ENCODE measurements at places on chromosomes 6 and 20. TPM values are rescaled to one million over a fixed set of nuclear protein-coding genes. Genes with fewer than 3 reads are reported as not detected.

NTSR1 gene
- total RNA-seq = not detected

CLPSL1 gene
- not detected for total RNA-seq

DNA sequence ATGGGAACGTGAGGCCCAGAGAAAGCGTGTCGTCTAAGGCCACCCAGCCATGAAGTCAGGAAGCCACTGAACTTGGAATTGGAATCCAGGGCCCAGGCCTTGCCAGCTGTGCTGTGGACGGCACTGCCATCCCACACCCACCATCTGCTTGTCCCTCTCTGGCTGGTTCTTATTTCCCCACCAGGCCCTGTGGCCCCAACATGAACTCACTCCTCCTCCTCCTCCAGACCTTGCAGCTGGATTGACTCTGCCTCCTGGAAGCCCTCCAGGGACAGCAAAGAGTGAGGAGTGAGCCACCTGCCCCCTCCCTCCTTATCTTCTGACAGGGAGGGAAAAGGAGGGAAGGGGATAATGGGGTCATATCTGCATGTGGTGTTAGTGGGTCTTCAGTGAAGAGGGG is 16.0 kb upstream of the IP6K3 start:
- H3K27me3 ChIP-seq = peaks cover 47% of the 10 kb centered on the region
- H3K4me3 ChIP-seq = no peak overlapping the region
- H3K27ac ChIP-seq = no peak overlapping the region
- H3K36me3 ChIP-seq = peaks cover 5% of the 10 kb centered on the region
- peaks cover 13% of the 10 kb centered on the region for H3K4me1 ChIP-seq
- DNase-seq = no peak

DNA sequence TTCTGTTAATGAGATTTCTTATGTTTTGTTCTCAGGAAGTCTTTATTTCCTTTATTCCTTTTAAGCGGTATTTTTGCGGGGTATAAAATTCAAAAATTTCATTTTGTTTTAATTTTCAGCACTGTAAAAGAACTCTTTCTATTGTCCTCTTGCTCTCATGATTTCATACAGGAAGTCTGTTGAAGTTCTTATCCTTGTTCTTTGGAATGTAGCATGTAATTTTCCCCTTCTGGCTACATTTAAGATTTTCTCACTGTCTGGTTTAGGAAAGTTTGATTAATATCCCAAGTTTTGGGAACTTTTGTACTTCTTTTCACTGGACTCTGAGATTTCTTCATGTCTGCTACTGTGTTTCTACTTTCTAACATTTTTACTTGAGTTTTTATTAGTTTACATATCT is 581.4 kb upstream of the GJE1 start:
- no peak for DNase-seq
- H3K27me3 ChIP-seq = no peaks in the 10 kb centered on the region
- peaks cover 22% of the 10 kb centered on the region for H3K36me3 ChIP-seq
- H3K4me3 ChIP-seq = no peak overlapping the region
- H3K4me1 ChIP-seq = peaks cover 37% of the 10 kb centered on the region
